ENCODE measurements at places on chromosomes 5 and 9.

- DNase-seq, result no peak
Measured at GRCh38 chr5:28313953-28314352, 1275.6 kb upstream of the CDH9 start.

DNA sequence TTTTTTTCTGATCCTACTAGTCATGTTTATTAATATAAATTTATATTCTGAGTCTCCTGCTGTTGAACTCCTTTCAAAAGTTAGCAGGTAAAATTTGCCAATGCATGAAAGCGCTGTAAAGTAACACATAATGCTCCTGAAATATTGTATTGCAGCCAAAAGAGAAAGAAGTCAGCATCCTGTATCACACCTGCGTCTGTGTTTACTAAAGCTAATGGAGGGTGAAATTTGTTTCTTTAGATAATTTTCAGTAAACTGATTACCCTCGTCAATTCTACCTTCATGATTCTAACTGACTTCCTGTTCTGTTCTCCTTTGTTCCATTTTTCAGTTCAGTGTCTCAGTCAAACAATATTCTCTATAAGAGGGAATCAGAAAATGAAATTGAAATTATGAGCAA is 415.4 kb downstream of the CDH9 start:
- DNase-seq, result no peak

DNA sequence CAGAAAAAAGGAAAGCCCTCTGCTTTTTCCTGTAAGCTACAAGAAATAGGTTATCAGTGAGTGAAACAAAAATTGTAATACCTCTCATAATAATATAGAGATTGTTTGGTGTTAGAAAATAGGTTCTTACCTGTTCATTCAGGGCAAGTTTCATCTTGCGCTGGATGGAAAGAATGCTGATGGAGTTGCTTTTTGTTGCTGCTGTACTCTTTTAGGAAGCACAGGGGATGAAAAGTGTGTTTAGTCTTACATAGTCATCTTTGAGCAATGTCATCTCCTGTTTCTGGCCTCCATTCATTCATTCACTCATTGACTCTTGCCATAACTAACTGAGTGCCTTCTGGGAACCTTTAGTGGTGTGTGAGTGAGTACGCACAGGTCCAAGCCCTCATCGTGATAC is 6.4 kb downstream of the ENTREP1 start:
- no peak for DNase-seq

DNA sequence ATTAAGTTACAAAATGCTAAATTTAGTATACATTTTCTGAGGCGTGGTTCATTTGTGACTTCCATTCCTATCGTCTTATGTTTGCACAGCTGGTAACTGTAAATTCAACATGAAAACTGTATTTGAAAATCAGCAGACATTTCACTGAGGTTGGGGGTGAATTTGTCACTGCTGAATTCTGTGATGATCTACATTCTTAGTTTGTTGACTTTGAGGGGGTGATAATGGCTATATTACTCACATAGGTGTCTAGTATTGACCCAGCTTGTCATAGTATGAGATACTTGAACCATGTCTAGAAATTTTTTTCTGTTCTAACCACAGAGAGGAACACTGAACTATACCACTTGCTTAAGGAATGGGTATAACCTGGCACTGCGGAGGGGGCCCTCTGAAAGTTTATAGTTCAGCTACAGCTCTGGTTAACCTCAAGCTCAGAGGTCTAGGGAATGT is 313.3 kb downstream of the PIK3R1 start:
- DNase-seq, result no peak

- no peak for DNase-seq
Measured at GRCh38 chr9:123345567-123345955, 10.4 kb upstream of the CRB2 start.
